Left cardiac atrium (tissue), 4 donors: ENCODE measurements at places on chromosomes 5 and 9.

DNA sequence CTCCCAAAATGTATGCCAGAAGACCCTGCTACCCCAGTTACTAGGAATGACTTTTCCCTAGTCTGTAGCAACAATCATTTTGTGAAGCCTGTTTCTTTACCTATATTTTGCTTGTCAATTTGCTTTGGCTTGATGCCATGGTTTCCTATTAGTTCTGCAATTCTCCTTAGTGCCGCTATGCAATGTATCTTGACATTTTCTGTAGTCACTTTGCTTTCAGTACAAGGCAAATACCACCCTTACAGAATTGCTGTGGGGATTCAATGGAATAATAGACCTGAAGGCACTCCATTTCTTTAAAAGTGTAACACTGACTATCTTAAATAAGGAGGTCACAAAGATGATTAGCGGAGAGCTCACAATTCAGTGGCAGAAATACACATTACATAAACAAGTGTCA lies 291.1 kb downstream of the NR2F1-AS1 start:
- no peak for DNase-seq

DNA sequence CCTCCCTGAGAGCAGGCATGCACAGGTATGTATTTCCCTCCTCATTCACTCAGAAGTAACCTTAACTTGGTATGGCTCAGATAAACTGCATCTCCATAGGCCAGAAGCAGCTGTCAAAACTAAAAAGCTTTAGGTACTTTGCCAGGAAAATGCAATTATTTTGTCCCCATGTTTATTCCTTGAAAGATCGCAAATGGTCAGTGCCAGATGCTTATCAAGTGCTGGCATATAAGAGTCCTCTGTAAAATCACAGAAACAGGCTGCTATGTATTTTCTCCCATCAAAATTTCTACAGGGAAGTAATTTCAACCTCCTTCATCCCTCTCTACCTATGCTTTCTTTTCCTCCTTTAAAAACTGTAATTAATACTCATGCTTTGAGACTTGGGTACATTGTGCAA lies 12.7 kb downstream of the PCDHAC2 start:
- no peak for DNase-seq

DNA sequence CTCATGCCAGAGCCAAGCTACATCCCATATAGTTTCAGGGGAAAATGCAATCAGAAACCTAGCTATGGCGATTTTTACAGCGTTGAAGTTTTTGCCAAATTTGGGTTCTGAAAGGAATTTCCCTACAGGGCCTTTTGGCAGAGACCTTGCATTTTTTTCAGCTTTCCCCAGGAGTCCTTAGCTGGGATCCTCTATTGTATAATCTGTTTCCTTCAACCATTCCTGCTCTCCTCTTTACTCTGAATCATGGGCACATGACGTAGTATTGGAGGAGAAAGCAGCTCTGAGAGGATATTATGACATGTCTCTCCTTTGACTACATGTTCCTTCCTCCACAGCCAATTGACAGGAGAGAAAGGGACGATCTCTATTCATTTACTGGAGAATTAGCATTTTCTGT lies 118.5 kb upstream of the ERCC6L2 start:
- DNase-seq, result no peak

- no peak for DNase-seq
Measured at GRCh38 chr5:154487541-154487940, 9.5 kb upstream of the HAND1 start.

GRCh38 chr5:114822863-114823262 lies 346.8 kb downstream of the TRIM36 start:
- DNase-seq, result no peak

DNA sequence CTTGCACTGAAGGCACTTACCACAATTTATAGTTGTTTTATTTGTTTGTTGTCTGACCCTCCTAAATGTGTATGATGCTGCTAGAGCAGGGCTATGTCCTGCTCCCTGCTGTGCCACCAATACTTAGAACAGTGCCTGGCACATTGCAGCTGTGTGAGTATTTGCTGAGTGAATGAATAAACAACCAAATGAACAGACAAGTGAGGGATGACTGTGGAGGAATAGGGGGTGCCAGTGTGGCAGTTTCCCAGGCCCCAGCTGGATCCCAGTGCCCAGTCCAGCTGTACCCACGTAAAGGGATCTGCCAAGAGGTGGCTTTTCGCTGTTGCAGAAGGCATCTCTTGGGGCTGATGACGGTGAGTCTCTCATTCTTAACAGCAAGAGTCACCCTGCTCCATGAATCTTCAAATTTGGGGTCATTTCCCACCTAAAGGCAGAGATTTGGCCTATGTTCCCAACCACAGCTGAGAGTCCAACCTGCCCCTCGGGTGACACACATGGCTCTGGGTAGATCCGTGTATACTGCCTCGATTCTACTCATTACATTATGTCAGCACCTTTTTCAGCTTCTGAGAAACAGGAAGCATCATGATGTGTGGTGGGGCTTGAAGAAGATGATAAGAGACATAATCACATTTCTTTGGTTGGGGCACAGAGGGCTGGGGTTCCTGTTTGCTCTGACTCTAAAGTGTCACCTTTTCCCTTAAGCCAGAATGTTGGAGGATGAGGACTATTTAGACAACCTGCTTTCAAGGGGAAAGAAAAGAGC lies 14.3 kb downstream of the IL5 start:
- no peak for DNase-seq

DNA sequence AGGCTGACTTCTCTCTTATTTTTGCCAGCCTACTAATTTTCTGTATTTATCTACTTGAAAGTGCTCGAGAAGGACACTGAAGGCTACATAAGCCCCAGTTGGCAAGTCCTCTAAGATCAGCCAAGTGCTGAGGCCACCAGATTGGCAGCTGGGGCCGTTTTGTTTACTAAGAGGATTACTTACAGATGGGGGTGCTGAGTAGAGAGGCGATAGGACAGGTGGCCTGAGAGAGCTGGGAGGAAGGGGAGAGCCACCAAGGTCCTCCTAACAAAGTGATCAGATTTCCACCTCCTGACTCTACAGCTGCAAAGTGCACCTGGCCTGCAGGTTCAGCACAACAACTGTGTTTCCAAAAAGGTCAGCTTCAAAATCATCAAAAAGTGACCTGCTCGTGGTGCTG lies 32.9 kb downstream of the FRMD3 start:
- no peak for DNase-seq

GRCh38 chr9:2697492-2697891 lies 19.8 kb upstream of the KCNV2 start:
- no peak for DNase-seq

DNA sequence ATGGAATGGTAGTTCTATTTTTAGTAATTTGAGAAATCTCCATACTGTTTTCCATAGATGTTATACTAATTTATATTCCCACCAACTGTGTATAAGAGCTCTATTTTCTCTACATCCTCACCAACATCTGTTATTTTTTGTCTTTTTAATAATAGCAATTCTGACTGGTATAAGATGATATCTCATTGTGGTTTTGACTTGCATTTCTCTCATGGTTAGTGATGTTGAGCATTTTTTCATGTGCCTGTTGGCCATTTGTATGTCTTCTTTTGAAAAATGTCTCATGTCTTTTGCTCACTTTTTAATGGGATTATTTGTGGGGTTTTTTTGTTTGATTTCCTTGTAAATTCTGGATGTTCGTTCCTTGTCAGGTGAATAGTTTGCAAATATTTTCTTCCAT lies 154.4 kb downstream of the ZSWIM6 start:
- DNase-seq, result no peak

- DNase-seq, result no peak
Measured at GRCh38 chr5:139861889-139862207, 66.2 kb downstream of the PSD2 start.
